Heart left ventricle (tissue), 16 donors: ENCODE measurements at places on chromosomes 1 and 21. TPM values are rescaled to one million over a fixed set of nuclear protein-coding genes. Genes with fewer than 3 reads are reported as not detected.

- DNase-seq, result no peak
Observed at GRCh38 chr1:41175546-41175945, 66.6 kb downstream of the SCMH1 start.

- peak; percentile 80 for DNase-seq
Observed at GRCh38 chr1:6634371-6635052, 9.8 kb downstream of the THAP3 start.

- no peak for DNase-seq
Observed at GRCh38 chr1:235712812-235713211, 63.2 kb upstream of the GNG4 start.

GRCh38 chr1:10726355-10726754 is 70.1 kb downstream of the CASZ1 start:
- DNase-seq, result peak; percentile 70

- DNase-seq, result no peak
Observed at GRCh38 chr1:204125759-204126351, 26.0 kb downstream of the ETNK2 start.

FMO1 gene
- polyA plus RNA-seq, result 0.15 TPM

- no peak for DNase-seq
Observed at GRCh38 chr21:26490771-26491170, 82.3 kb downstream of the CYYR1 start.
